NCI-H446 (cell line): ENCODE measurements at places on chromosomes 12 and 14.

DNA sequence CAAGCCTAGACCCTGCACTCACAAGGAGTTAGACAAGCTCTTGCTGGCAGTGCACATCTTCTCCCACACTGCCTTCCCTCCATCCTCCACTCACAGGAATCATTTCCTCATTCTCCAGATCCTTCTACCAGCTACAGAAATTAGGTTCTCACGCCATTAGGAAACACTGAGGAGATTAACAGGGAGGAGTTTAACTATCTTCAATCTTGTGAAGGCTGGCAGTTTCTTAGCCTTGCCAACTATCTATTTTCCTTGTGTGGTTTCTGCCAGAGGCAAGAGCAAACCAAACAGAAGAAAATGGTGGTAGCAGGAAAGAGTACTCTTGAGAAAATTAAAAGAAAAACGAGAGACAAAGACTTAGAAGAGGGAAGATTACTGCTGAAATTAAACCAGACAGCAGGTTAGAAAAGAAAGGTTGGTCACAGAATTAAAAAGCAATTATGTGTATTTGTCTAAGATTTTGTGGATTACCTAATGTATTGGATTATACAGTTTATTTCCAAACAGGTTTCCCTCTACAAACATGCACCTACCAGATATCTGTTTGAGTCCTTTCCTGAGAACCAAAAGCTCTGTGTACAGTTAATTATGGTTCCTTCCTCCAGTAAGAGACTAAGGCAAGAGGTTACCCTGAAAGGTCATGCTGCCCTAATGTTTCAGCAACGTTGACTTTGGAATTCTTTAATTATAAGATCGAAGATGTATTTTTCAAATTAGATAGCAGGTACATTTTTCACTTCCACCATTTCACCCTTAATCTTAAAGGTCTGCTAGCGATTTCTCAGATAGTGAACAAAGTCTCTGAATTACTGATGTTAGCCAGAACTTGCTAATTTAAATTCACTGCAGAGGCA lies 5.0 kb downstream of the RERG start:
- no peak for DNase-seq

- DNase-seq = no peak
Observed at GRCh38 chr14:48582938-48583337, 907.5 kb upstream of the MDGA2 start.

DNA sequence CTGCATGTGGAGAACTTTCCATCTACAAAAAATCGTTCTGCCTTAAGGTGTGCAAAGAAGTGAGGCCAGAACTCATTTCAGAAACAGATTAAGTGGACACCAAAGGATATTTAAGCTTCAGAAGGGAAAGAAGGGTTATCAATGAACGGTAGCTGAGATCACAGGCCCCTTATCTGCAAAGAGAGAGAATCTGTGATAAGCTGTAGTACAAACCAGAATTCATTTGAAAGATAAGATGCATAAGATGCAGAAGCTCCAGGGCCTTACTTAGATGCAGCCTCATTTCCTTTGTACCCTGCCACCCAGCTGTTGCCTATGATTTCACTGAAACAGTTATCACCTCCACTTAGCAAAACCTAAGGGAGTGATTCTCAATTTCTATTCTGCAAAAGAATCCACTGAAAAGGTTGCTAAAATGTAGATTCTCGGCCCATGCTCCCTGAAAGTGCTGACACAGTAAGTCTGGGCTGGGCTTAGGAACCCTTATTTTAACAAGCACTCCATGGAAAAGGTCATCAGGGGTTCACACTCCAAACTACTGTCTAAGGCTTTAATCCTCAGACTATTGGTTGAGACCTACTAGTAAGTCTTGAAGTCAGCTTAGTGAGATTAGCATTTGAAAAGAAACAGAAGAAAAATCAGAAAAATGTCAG lies 64.8 kb downstream of the HELB start:
- DNase-seq = no peak

DNA sequence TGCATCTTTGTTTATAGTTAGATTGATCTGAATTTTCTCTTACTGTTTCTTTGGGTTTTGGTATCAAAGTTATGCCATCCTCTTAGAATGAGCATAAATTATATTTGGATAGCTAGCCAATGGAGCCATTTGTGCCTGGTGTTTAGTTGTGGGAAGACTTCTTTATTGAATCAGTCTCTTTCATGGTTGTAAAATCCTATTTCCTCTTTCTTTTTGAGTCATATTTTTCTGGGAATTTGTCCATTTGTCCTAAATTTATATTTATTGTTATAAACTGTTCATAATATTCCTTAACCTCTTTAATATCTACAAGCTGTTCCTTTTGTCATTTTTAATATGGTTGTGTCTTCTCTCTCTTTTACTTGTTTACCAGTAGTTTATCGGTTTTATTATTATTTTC lies 462.5 kb downstream of the AEBP2 start:
- DNase-seq = no peak

- peak; percentile 52 for DNase-seq
Observed at GRCh38 chr12:123571343-123571813, 13.0 kb upstream of the TMED2 start.

- no peak for DNase-seq
Observed at GRCh38 chr12:71266606-71267005, 108.8 kb upstream of the TSPAN8 start.

DNA sequence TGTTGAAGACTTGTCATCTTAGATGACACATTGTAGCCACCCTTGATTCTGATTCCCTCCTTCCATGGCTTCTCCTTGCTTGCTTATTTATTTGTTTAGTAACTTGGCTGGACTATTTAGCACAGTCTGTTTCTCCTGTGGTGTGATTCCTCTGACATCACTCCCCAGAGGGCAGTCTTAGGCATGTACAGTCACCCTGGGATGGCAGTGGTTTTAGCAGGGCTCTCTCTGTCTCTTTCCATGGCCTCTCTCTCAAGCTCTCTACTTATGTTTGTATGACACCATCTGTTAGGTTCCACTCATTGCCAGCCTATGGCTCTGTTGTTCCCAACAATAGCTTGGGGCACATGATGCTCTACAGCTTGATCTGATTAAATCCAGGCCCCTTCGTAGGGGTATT lies 158.3 kb downstream of the ADGRD1 start:
- no peak for DNase-seq

DNA sequence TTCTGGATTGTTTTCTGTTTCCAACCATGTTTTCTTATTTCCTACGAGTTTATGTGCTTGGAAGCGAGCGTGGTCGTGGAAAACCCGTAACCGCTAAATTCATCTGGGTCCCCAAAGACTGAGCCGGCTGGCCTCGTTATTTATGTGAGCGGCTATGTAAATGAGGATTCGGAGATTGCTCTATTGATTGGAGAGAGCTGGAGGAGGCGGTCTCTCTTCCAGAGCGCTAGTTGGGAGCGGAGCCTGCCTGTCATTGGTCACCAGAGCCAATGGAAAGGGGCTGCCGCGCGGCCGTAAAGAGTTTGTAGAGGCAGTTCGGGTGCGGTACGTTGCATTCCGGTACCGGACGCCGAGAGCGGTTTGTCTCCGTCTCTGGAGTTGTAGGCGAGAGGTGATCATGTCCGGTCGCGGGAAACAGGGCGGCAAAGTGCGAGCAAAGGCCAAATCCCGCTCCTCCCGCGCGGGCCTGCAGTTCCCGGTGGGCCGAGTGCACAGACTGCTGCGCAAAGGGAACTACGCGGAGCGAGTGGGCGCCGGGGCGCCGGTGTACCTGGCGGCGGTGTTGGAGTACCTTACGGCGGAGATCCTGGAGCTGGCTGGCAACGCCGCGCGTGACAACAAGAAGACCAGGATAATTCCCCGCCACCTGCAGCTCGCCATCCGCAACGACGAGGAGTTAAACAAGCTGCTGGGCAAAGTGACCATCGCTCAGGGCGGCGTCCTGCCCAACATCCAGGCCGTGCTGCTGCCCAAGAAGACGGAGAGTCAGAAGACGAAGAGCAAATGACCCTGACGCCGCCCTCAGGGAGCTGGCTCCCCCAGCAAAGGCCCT lies 29.0 kb downstream of the WBP11 start:
- no peak for DNase-seq

DNA sequence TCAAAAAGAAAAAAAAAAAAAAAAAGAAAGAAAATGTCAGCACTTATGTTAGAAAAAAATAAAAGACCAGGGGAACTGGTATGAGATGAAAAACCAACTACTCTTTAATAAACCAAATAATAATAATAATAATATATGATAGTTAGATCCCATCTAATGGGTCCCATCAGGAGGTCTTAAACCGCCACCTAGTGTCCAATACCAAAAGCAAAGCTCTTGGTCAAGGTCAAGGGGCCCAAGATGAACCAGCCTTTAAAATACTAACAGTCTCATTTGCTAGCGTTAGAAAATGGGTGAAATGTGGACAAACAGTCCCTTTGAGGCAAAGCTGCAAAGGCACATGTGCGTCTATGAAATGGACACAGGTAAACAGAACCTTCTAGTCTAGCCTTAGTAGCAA lies 12.3 kb downstream of the BRAP start:
- DNase-seq = no peak

DNA sequence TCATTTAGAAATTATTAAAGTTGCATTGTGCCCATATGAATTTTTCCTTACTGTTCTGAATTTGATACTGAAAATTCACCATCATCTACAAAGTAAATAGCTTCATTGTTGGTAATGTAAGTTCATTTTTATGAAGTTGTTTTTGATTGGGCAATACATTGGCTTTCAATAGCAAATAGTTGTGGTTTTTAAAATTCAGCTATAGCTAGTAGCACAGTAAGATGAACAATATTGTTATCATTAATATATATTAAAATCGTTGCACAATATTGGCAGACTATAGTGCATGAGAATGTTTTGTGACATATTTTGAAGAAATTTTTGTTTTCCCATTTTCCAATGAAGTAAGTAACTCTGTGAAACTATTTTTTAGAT lies 575.0 kb downstream of the PRKD1 start:
- no peak for DNase-seq

DNA sequence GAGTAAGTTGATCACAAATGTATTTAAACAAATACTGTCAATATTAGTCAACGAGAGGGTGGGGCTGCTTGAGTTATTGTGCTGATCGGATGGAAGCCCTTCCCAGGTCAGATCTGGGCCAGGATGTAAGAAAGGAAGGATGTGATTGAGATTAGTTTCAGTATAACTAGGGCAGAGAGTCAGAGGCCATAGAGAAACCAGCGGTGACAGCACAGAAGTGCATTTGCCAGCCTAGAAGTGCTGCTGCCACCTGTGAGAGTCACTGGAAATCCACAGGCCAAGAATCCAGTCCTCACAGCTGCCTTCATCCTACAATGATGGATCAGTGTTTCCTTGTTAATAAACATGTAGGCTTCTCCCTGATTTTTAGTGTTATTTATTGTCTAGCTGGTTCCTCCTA lies 9.8 kb upstream of the FERMT2 start:
- DNase-seq = no peak

DNA sequence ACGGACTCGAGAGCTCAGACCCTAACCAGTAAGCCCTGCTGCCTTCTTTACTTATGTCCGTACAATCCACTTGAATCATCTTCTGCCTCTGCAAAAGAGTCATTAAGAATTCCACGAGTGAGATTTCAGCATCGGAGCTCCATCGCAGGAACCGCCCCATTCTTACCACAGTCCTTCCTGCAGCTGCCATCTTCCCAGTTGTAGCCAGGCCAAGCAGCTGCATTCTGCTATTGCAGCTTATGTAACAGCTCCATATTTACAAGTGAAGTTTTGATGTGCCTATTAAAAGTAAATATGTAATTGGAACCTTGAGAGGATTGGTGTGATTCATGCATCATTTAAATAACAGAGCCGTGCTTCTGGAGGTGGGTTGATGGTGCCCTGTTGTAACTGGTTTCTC lies 157.4 kb downstream of the KICS2 start:
- no peak for DNase-seq

DNA sequence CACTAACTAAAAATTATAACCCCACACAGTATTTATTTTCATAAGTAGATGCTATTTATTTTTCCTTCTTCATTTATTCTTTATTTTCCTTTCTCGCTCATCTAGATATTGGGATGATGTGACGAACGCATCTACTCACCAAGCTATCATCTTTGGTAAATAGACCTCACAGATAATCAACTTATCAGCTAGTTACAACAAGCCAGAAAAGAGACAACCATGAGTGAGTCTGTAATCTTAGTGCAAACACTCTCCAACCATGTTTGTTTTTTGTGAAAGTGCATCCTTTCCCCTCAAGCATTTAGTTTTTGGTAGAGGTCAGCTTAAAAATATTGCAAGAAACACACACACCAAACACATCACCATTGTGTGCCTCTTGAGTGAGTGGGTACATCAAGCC lies 84.9 kb downstream of the SLC25A21 start:
- no peak for DNase-seq

- DNase-seq = no peak
Observed at GRCh38 chr14:36503771-36504741, 16.0 kb downstream of the NKX2-1 start.

DNA sequence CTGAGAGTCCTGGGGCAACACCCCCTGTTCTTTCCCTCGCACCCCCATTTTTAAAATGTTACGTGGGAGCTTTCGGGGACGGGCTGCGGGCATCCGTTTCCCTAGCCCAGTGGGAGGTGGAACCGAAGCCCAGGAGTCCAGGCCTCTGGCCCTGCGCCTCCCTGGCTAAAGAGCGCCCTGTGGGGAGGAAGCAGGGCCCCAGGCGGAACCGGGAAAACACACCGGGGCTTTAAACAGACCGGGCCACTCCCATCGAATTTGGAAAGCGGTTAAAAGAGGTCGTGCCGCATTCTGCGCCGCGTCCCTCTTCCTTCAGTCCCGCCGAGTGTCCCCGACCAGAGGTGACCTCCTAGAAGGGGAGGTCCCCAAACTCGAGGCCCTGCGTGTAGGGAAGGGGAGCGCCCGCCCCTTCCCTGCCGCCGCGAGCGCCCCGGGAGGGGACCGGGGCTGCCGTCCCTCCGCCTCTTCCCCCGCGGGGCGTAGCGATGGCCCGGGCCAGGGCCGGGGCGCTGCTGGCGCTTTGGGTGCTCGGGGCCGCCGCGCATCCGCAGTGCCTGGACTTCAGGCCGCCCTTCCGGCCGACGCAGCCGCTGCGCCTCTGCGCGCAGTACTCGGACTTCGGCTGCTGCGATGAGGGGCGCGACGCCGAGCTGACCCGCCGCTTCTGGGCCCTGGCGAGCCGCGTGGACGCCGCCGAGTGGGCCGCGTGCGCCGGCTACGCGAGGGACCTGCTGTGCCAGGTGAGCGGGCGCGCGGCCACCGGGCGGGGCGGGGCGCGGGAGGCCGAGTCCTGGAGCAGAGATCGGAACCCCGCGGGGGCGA lies at the start of gene HHIPL1:
Gene HHIPL1 (plus strand): TSS at position 407 of the 822 bp plus-strand sequence. CDS start 79 bp downstream, at position 486.
- no peak for DNase-seq

DNA sequence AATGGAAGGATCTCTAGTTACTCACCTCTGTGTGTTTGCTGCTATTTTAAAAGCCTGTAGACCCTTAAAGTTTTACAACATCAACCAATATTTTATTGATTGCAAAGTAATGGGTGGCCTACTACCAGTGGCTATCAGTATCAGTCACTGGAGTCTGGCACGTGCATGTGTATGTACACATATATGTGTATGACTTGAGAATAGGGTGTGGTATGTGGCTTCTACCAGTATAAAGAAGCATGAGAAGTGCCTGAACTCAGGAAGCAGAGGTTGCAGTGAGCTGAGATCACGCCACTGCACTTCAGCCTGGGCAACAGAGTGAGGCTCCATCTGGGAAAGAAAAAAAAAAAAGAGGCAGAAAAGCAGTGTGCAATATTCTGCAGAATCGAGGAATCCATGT lies 45.5 kb upstream of the GAS2L3 start:
- no peak for DNase-seq

GRCh38 chr12:58887068-58887467 lies 33.2 kb downstream of the LRIG3 start:
- DNase-seq = no peak
